Activated CD8-positive, alpha-beta T cell treated with anti-CD3 and anti-CD28 coated beads for 36 hours (primary cell): ENCODE measurements at places on chromosomes 3 and 15.

DNA sequence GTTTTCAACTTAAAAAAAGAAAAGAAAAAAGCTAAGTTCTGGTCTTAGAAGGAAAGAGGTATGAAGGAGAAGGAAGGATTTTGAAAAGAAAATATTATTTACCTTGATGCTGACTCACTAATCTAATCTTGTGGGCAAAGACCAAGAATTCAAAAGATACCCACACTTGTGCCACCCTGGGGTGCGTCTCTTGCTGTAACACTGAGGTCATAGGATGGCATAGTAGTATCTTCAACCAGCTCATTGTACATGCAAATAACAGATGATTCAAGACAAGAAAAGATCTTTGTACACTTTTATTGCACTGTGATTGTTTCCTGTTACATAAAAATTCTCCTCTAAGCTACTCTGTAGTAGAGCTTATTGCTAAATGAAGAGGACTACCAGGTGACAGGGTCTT lies 17.3 kb downstream of the PLS1 start:
- DNase-seq = no peak

GRCh38 chr15:75731248-75732151 lies 18.9 kb upstream of the CSPG4 start:
- DNase-seq = no peak

- no peak for DNase-seq
Observed at GRCh38 chr3:36319680-36320079, 60.6 kb upstream of the STAC start.

GRCh38 chr3:114892880-114893279 lies 254.2 kb downstream of the ZBTB20 start:
- DNase-seq = no peak

DNA sequence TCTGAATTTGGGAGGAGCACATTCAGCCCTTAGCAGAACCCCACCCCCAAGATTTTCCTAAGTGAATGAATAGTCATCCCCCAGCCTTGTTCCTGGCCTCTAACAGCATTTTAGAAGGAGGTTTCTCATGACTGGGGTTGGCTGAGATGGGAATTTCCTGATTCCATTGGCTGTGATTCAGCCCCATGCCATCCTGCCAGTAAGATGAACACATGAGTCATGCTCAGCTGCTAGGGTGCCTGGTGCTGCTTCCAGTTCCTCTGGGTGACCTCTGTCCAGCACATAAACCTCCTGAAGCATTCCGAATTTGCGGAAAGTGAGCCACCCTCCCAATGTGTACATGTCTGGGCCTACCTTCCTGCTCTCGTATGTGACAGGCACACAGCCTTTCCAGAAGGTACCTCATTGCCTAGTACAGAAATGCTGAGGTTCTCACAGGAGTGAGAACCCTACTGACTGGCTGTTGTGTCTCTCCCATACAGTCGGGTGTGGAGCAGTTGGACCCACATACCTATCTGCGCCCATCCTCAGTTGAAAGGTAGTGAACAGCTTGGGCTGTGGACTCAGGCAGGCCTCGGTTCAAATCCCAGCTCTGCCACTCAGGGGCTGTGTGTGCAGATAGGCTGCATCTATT lies 91.7 kb downstream of the APBA2 start:
- DNase-seq = no peak

DNA sequence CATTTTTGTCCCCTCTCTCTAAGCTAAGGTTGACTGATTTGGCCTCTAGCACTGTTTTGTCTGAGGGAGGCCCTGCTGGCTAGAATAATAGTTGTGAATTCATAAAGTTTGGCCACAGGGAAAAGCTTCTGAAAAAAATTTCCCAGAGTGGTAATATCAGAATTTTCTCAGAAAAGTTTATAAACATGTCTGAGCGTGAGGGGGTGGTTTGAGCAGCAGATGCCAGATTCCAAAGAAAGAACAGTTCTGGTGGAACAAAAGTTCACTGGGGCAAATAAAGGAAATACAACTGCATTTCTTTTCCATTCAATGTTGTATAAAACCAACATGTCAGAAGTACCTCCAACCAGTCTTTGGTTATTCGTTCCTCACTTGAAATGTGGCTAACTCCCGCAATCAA lies 61.2 kb downstream of the CLDN1 start:
- no peak for DNase-seq

DNA sequence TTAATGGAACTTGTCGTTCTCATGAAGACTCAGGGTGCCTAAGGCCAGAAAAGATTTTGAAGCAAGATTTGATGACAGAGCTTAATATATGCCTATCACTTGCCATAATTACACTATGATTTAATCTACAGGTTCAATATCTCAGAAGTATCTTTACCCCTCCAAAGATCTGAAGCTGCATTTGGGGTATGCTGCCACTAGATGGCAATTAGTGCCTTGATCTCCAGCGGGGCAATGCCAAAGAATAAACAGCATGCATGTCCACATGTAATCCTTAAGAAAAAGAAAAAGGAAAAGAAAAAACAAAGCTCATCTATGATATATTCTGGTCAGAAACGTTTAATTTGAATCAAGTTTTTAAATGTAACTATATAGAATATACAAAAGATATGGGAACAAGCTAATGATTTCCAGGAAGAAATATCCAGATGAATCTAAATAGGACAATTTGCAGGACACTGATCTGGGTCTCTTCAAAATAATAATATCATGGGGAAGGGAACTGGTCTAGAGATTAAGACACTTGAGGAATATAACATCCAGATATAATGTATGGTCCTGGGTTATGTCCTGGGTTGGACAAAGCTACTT lies 55.0 kb upstream of the SOX14 start:
- DNase-seq = no peak

DNA sequence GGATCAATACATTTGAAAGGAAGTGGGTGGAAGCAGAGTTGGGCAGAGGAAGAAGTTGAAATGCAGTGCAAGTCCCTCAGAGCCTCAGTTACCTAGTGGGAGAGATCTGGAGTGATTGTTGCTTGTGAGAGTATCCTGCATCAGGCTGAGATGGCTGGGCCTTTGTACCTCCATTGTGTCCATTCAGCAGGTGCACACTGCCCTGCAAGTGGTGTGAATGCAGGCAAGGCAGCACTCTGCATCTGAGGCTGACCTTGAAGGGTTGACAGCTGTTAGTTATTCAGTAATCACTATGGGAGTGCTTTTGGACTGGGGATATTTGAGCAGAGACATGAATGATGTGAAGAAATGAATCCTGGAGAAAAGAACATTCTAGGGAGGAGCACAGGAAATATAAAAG lies 25.2 kb downstream of the ATP6V1A start:
- no peak for DNase-seq

GRCh38 chr3:128170866-128171516 lies 17.7 kb downstream of the EEFSEC start:
- no peak for DNase-seq

- DNase-seq = no peak
Observed at GRCh38 chr3:166274351-166275023, 437.3 kb upstream of the BCHE start.

- DNase-seq = no peak
Observed at GRCh38 chr3:44969154-44969827, 6.7 kb downstream of the ZDHHC3 start.

DNA sequence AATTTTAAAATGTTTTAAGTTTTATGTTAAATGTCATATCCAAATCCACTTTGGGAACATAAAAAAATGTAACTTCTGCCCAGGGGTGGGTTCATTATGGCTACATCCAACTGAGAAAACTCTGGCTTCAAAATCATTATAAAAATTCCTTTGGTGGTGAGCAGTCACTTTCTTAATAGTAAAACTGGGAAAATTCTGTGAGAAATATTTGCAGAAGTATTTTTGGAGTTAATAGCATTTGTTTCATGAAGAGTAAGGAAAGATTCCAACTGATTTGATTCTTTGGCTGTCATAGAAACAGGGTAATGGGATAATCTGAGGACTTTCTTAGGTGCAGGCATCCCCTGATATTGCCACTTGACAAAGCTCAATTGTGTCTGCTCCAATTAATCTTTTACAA lies 38.8 kb downstream of the CPA3 start:
- DNase-seq = no peak

GRCh38 chr3:149581248-149581647 lies 76.6 kb downstream of the WWTR1 start:
- DNase-seq = no peak

DNA sequence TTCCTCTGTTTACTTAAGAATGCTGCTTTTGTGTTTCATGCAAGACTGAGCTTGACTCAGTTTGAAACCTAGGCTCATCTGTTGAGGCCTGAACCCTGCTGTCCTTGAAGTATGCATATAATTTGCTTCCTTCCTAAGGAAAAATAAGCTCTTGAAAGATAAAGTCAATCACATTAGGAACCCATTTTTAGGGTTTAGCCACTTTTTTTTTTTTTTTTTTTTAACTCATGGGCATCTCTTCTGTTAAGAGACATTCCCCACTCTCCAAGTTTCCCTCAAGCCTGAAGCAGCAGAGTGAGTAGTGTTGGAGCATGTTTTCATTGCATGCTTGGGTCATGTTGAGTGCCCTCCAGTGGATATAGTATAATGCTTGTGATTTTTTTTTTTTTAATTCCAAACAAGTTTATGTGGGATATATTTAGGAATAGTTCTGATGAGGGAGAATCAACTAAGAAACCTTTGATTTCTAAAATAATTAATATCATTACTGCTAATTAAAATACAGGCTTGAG lies 3.6 kb downstream of the CTNNB1 start:
- DNase-seq = no peak

DNA sequence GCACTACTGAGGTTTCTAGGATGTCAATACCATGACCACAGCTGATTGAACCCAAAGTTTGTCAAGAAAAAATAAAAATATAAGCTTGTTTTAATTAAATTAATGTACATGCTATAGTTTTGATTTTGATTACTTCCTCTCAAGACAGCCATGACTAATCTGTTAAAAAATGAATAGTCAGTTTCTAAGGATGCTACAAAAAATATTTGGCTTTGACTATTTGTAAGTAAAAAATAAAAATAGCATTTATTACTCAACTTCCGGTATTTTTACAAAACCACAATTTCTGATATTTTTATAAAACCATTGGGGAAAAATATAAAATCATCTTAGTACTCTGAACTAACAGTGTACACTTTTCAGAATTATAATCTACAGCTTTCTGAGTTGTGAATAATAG lies 12.1 kb upstream of the TEX9 start:
- DNase-seq = no peak

DNA sequence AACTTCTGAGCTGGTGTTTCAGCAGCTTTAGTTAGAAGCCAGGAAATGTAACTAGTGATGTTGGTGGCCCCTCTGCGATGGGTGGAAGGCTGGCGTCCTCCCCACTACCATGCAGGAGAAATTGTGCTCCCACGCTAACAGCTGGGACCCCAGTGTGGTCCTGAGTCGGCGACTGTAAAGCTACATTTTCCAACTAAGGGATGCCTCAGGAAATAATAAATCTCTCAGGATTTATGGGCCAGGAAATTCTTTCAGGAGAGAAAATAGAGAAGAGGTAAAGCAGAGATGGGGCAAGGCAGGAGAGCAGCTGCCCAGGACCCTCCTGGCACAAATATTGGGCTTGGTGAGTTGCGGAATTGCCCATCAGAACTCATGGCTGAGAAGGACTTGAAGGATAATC lies 186.9 kb downstream of the OPA1 start:
- DNase-seq = no peak

DNA sequence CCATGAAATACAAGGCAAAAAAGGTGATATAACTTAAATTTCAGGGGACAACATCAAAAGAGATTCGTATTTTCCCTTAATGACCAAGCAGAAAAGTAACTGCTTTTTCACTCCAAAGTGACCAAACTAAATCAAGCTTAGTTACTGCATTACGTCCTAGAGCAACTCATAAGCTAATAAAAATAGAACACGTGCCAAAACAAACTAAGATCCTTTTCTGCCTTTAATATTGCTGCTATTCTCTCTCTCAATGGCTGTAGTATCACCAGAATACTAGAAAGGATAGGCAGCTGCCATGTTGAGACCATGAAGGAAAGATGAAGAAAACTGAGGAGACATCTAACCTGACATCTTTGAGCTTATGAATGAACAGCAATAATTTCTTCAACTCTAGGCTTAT lies 43.3 kb downstream of the UBXN7 start:
- no peak for DNase-seq

- DNase-seq = no peak
Observed at GRCh38 chr15:71411538-71412482, 296.5 kb downstream of the THSD4 start.

DNA sequence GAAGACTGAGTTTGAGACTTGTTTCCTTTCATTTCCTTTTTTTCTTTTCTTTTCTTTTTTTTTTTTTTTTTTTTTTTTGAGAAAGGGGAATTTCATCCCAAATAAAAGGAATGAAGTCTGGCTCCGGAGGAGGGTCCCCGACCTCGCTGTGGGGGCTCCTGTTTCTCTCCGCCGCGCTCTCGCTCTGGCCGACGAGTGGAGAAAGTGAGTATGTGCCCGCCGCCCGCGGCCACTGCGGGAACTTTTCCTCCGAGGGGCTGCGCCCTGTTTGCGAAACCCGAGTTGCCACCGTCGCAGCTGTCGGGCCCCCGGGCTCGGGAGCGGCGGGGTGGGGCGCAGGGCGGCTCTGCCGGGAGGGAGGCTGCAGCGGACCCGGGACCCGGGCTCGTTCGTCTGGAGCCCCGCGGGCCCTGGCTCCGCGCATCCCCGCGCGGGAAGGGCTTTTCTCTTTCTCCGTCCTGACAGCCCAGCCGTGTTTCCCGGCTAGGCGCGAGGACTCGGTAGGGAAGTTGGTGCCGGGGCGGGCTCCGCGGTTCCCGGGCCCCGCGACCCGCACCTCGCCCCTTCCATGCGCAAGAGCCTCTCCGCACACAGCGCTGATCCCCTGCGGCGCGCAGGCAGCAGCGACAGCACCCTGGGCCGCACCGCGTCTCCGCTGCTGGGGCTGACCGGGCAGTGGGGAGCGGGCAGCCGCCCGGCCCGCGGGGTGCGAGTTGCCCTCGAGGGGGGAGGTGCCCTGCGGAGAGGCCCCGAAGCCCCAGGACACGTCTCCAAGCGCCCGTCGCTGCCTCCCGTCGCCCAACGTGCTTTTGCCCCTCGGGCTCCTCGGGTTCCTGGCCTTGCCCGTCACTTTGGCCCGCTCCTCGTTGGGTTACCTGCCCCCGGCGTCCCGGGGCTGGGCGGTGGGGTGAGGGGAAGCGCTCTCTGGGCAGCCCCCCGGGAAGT lies 1.4 kb downstream of the IGF1R start:
- peak; percentile 61 for DNase-seq
